ENCODE measurements at places on chromosomes 6 and 20.

DNA sequence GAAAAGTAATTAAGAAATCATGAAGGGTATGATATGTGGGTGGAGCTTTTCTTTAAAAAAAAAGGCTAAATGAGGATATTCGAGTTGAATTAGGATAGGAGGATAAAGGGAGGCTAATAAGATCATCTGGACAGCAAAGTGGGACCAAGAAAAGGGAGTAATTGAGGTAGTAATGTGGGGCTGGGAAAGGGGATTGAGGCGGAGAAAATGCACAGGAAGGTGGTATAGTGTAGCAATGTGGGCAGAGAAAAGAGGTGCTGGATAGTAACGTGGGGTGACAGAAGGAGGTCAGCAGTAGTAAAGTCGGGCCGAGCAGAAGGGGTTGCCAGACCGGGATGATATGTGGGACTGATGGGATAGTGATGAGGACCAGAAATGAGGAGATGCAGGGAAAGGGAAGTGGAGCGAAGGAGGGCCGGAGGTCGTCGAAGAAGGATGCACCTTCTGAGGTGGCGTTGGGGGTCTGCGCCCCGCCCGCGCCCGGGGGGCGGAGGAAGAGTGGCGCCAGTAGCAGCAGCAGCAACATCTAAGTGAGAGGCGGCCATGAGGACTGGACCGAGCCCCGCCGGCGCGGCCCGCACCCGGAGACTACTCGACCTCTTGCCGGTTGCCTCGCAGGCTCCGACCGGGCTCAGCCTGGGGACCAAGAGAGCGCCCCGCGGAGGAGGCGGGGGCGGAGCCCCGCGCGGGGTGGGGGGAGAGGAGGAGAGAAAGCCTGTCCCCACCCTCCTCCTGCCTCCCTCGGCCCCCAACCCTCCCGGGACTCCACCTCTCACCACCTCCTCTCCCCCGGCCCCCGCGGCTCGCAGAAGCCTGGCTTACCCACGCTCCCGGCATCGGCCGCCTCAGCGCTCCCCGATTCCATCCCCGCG is 887 bp downstream of the GABBR1 start:
- no peak for DNase-seq

- peak; percentile 25 for DNase-seq
Measured at GRCh38 chr20:44790638-44791393, 19.5 kb downstream of the RIMS4 start.

DNA sequence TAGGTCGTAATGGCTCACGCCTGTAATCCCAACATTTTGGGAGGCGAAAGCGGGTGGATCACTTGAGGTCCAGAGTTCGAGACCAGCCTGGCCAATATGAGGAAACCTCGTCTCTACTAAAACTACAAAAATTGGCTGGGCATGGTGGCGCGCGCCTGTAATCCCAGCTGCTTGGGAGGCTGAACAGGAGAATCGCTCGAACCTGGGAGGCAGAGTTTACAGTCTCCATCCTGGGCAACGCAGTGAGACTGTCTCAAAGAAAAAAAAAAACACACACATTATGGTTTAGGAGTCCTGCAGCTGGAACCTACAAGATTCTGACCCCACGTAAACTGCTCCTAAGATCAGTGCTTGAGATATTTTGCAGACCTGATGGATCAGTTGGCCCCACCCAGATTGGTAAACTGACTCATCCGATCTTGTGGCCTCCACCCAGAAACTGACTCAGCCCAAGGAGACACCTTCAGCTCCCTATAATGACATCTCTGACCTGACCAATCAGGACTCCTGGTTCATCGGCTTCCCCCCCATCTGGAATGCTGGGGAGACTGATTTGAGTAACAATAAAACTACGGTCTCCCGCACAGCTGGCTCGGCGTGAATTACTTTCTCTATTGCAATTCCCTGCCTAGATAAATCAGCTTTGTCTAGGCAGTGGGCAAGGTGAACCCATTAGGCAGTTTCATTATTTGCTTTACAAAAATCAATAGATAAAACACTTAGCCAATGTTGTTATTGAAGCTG is 96.2 kb upstream of the BTN3A2 start:
- DNase-seq, result no peak

DNA sequence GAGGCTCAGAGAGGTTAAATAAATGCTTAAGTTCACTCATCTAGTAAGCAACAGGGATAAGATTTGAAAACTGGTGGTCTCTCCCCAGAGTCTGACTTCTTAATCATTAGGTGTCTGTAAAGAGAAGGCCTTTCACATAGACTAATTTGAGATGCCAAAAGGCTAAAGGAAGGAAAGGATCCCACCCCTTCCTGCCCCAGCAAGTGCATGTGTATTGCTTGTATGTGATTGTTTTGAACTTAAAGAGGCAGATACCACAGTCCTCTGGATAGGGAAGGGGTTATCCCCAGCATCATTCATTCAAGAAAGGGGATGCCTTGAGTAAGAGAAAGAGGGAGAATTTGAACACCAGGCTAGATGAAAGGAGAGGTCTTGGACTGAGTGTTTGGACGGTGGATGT is 192.0 kb downstream of the OGFRL1 start:
- DNase-seq, result no peak

GRCh38 chr6:105364243-105364642 is 38.6 kb downstream of the PREP start:
- DNase-seq, result no peak

DNA sequence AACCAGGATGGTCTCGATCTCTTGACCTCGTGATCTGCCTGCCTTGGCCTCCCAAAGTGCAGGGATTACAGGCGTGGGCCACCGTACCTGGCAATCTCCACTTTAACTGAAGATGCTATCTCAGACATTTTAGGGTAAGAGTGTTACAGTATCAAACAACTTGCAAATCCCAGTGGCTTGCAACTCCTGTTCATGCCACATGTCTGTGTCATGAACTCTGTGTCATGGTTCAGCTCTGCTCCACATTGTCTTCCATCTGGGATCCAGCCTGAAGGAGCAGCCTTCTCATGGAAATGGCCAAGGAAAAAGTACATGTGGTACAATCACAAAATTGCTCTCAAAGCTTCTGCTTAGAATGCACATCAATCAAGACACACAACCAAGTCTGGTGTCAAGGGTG is 114.9 kb downstream of the MAP3K5 start:
- DNase-seq, result no peak

DNA sequence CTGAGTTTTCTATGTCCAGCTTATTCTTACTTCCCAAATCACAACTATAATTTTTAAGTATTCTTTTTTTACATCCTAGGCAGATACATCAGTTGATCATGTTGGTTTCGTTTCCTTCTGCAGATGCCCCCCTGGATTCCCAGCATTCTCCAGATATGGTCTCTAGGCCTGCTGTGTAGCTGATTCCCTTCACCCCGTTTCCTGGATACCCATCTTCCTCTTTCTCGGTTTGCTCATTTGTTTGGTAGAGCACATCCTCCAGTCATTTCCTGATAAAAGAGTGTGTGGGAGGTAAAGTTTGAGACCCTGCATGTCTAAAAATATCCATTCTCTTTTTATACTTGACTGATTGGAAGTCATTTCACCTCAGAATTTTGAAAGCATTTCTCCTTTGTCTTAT is 66.4 kb downstream of the ANKS1A start:
- no peak for DNase-seq

DNA sequence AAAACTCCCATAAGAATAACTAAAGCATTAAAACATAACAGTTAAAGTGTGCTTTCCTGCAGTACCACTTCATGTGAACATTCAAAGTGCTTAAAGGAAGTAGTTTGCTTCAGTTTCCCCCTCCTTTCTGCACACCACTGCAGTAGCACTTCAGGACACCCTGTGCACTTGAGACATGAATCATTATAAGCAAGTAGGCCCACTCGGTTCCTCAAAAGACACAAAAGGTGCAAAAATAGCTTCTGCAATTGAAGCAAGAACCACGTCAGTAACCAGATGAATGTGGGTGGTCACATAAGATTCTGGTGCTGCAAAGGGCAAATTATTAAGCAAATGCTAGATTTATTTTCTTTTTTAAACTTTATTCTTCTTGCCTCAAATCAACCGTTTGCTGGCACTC is 160.6 kb downstream of the HIVEP2 start:
- no peak for DNase-seq

DNA sequence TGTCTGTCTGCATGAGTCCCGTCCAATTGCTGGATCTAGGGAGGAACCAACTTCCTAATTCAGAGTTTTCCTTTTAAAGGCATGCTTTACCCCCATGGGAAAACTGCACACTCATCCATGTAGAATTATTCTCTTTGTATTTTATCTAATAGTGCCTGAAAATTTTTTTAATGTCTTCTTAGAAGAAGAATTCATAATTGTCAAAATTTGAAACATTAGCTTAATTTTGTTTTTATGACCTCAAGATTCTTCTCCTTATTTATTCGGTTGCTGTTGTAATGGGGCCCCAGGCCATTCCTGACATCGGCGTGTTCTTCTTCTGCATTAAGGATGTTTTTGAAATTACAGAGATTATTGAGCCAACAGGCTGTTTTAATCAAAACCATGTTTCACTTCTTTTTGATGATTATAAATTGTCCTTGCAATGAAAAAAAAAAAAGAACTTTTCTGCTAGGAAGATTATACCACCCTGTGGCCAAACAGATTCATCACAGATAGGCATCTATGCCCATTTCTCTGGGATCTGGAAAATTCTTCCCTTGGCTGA is 100.3 kb downstream of the ZNF217 start:
- no peak for DNase-seq

DNA sequence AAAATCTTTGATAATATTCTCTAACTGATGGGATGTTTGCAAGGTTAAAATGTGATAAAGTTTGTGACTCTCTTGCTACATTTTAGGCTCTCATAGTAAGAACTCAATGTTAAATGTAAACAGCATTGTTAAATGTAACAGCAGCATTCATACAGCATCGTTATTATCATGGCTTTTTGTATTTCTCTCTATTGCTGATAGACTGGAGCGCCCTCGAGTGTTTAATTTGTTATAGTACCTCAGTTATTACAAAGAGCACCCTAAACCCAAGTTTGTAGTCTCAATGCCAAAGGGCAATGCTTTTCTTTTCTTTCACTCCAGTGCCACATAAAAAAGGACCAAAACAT is 14.9 kb upstream of the TTPAL start:
- no peak for DNase-seq

- no peak for DNase-seq
Measured at GRCh38 chr20:12715991-12716680, 292.6 kb upstream of the SPTLC3 start.

- no peak for DNase-seq
Measured at GRCh38 chr6:170347091-170347490, 40.5 kb downstream of the FAM120B start.

DNA sequence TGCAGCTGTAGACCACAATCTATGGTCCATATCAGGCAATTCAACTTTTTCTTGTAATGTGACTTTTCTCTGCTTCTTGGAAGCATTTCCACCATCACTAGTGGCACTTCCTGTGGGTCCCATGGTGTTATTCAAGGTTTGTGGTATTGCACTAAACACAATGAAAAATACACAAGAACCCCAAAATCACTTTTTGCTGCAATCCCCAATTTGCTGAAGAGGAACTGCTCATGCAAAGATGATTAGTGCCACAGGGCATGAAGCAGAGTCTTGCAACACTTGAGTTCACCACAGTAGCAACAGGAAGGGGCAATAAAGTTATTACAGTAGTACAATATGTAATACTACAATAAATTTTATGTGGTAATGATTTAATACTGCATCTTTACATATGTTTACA is 16.8 kb upstream of the TAAR1 start:
- DNase-seq, result no peak

GRCh38 chr6:112038756-112039430 is 15.0 kb upstream of the CCN6 start:
- no peak for DNase-seq

DNA sequence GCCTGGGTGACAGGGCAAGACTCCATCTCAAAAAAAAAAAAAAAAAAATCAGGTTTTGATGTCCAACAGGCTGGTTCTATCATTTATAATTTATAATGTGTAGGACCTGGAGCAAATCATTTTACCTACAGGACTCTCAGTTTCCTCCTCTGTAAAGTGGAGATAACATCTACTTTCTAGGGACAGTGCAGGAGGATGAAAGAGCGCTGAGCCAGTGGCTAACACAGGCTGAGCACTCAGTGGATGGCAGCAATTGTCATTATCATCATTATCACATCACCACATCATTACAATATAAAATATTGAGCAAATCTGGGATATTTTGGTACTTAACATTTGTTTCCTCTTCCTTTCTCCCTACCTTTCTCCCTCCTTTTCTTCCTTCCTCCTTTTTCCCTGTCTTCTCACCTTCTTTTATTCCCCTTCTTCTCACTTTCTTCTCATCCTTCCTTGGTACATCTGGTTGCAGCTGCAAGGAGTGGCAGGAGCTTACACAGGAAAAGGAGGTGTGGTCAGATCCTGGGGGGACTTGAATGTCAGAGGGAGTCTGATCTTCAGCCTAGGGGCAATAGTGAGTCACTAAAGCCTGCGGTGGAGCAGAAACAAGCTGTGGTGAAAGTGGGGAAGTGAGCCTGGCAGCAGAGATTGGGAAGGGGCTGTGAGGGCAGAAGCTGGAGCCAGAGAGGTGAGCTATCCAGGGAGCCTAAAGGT is 24.6 kb upstream of the CTNNBL1 start:
- DNase-seq, result no peak

DNA sequence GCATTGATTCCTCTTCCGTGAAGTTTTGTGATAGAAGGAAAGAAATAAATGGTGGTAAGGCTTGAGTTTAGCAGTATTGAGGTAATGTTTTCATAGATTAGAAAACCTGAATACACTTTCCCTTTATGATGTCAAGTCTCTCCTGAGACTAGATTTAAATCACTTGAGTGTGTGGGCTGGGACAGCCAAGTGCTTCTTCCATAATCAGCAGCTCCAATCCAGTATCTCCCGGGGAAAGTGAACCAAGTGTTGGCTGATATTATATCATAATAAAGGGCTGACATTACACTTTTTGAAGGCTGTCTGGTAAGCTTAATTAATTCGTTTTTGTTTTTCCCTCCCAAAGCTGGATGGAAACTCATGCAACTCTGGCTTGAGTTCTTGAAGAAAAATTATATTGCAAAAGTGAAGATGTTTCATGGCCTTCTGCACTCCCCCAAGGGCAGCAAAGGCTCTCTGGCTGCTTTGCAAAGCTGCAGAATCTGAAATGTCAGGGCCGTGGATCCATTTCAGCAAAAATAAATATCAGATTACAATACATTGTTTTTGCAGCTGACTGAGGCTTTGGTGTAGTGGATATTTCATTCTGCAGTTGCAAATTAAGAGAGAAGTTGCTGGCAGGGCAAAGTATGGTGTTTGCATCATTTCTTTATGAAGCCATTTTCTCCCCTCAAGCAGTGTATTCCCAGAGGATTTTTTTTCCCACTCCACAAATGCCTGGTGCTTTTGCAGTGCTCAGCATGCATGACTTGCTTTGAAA is 101.2 kb downstream of the MKKS start:
- no peak for DNase-seq

- DNase-seq, result no peak
Measured at GRCh38 chr20:51340451-51340840, 202.1 kb downstream of the NFATC2 start.

- DNase-seq, result no peak
Measured at GRCh38 chr6:87481931-87482330, 9.2 kb downstream of the SLC35A1 start.

- DNase-seq, result no peak
Measured at GRCh38 chr6:113306552-113307145, 550.5 kb upstream of the MARCKS start.

- DNase-seq, result no peak
Measured at GRCh38 chr20:37729452-37729851, 35.6 kb downstream of the CTNNBL1 start.

- no peak for DNase-seq
Measured at GRCh38 chr20:51634257-51634656, 91.7 kb upstream of the NFATC2 start.

- no peak for DNase-seq
Measured at GRCh38 chr6:129717277-129717676, 7.3 kb upstream of the ARHGAP18 start.

- DNase-seq, result no peak
Measured at GRCh38 chr6:39080246-39080875, 31.8 kb downstream of the GLP1R start.

Measured in natural killer cell treated with Interleukin-12 subunit alpha and Interleukin-12 subunit beta and Interleukin-15 and Interleukin-18, amount 100 ng/mL, for 72 hours (primary cell).